Stimulated activated naive CD8-positive, alpha-beta T cell treated with anti-CD3 and anti-CD28 coated beads, Interleukin-15, Interleukin-2, amounts not matched to agents 100 U/mL and 50 U/mL, for 24 hours (primary cell): ENCODE measurements at places on chromosomes 11 and 22.

DNA sequence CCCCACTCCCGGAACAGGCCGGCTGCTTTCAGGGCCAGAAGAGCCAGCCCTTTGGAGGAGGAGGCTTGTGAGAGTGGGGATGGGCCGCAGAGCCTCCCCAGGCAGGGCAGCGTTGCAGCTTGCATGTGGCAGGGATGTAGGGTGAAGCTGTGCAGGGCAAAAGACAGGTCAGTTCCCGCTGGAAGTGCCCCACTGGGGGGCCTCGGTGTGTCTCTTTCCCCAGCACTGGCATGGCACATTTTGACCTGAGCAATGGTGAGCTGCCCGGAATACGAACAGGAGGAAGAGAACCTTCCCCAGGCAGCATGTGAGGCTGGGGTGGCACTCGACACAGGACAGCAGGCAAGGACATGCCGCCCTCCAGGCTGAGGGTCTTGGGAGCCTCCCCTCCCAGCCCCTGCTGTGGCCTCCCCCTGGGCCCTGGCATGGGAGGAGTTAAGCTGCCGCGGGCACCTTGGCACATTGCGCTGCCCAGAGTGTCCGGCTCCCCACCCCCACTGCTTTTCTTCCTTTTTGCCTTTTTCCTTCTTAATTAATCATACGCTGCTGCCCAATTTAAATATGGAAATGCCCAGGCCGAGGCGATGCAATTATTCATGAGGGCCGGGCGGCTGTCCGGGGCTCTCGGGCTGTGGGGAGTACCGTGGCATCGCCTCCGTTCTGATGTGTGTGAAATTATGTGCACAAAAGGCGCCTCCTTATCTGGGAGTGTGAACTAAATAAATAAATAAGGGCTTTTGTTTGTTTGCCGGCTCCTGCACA, 76.0 kb upstream of the WNT7B start:
- peak; percentile 52 for DNase-seq

- no peak for DNase-seq
Measured at GRCh38 chr11:14672635-14673034, 29.0 kb downstream of the PDE3B start.

DNA sequence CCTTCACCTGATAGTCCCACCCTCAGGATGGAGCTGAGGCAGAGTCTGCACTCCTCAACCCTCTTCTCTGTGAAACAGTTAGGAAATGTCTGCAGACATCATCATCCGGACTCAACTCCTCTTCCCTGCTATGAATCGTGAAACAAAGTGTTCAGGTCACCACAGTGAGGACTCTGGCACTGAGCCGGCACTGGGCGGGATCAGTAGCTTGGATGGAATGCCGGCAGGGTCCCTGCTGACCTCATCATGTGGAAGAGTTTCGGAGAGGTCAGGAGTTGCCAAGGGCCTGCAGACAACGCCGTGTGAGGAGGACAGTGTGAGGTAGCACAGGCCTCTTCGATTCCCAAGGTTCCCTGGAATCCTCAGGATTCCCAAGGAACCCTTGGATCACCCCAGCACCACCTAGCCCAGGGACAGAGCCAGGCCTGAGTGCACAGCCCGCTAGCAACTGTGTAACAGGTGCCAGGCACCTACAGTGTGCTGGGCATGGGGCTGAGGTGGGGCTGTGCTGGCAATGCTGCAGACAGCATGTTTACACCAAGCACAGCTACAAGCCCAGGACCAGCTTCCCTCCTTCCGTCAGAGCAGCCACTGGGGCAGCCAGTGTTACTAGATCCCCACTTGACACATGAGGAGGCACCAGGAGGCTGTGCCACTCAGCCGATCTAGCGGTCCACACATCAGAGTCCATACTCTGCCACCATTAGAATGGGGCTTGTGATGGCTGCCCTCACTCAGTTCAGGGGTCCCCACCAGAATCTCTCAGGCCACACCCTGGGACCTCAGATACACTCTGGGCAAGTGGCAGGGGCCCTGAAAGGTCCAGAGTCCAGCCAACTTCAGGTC, 693 bp upstream of the LINC01488 start:
- no peak for DNase-seq

- DNase-seq: no peak
Measured at GRCh38 chr11:75280770-75281468, 40.3 kb downstream of the TPBGL start.

DNA sequence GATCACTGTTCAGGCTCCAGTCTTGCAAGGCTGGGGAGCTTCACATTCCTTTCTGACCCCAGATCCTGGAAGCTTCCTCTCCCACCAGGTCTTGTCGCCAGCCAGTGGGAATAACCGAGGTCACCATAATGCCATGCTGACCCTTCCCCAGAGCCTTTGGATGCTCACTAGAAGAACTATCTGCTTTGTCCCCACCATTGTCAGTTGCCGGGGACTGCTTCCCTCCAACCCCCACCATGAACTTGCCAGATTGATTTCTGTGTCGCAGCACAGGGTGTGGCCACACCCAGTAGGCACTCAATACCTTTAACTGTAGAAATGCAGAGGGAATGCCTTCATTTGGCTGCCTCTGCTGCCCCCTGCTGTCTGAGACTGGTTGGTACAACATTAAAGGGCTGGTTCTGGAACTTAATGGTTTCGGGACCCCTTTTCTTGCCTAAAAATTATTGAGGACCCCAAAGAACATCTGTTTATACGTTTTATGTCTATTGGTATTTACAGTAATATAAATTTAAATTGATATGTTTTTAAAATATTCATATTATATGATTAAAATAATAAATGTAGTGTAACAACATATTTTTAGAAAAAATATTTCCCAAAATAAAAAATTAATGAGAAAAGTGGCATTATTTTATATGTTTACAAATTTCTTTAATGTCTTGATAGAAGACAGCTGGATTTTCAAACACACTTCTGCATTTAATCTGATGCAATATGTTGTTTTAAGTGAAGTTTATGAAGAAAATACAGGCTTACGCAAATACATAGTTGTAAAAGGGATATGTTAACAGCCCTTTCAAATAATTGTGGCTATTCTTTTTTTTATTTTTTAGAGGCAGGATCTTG, 6.7 kb upstream of the GDPD5 start:
- peak; percentile 84 for DNase-seq

DNA sequence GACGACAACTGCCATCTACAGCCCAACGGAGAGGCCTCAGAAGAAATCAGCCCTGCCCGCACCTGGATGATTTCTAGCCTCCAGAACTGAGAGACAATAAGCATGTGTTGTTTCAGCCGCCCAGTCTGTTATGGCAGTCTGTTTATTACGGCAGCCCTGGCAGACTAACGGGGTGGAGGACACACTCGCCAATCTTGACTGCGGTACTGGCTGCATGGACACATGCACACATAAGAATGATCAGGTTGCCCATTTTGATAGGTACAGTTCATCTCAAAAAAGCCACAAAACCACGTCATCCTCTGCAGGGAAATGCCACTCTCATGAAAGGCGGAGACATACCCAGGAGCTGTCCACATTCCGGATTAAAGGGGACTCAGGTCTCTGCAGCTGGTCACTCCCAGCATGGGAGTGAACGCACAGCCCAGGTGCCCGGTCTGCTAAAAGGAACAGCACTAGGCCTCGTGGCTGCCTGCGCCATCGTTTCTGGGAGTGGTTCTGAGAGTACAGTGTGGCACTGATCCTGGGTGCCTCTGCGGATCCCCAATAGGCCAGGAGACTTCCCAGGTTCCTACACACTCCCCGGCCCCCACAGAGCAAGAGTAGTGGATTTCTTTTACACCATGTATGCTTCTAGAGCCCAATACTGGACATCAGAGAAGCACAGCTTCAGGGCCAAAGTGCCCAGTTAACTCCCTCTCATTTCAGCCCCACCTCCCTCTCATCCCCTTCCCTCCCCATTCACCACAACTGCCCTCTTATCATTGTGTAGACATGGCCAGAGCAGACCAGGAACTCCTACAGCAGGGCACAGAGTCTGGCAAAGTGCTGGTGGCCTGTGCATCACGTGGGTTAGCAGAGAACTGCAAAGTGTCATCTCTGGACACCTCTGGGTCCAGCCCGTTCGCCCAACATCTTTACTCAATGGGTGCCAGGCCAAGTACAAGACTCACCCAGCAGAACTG, 11.7 kb upstream of the COMT start:
- no peak for DNase-seq

- peak; percentile 55 for DNase-seq
Measured at GRCh38 chr11:721741-722345, 15.8 kb downstream of the EPS8L2 start.
